ENCODE measurements at places on chromosomes 13 and 19.

DNA sequence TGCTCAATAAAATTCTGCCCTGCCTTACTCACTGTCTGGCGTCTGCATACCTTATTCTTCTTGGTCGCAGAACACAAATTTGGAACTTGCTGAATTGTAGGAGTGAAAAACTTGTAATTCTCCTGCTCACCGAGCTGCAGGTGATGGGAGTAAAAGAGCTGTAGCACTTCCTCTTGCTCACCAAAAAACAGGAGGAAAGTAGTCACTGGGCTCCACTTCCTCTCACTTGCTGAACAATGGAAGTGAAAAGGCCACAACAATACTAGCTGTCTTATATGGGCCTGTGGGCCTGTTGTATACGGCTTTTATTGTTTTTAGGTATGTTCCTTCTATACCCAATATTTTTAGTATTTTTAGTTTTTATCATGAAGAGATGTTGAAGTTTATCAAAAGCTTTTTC, 978.7 kb downstream of the SLITRK5 start:
- DNase-seq, result no peak

DNA sequence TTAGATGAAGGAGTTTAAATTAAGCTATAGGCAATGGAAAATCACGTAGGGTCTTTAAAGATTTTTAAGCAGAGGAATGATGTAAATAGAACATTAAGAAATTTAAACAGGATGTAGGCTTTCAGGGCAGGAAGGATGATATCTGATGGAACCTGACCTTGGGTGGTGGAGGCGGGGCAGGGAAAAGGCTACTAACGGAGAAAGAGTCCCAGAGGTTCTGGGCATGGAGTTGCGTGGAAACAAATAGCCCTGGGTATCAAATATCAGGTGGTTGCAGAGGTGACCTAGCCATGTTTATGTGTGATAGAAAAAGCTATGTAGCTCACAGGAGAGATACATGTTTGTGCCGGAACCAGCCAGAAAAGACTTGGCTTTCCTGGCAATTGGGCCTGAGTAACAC, 7.8 kb upstream of the CDK8 start:
- DNase-seq, result no peak

DNA sequence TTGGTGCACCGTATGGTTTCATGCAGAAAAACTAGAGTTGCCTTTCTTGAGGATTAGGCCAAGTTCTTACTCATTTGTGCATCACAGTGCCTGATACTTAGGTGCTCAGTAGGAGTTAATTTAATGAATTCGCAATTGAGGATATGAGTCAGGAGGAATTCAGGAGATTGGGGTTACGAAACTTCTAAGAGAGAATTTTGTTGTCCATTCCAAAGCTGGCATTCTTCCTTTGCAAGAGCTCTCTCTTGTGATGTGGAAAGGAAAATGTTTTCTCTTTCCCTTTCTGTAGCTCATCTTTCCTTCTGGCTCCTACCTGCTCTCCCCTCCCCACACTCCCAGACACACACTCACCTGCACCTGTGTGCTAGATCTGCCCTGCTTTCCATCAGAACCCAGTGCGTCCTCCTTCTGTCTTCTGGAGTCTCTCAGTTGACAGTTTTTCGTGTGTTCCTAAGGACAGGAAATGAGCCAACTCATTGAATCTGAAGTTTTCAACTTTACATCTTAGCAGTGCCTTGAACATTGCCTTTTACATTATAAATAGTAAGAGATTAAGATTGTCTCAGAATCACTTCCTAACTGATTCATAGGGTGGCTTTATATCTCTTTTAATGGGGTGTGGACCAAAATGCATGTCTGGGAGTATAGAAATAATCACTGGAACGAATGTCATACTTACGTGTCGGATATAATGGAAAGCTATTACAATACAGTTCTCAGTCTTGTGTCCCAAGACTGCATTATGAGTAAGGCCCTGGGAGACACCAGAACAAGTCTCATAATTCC, 19.7 kb upstream of the ERCC5 start:
- DNase-seq, result no peak

DNA sequence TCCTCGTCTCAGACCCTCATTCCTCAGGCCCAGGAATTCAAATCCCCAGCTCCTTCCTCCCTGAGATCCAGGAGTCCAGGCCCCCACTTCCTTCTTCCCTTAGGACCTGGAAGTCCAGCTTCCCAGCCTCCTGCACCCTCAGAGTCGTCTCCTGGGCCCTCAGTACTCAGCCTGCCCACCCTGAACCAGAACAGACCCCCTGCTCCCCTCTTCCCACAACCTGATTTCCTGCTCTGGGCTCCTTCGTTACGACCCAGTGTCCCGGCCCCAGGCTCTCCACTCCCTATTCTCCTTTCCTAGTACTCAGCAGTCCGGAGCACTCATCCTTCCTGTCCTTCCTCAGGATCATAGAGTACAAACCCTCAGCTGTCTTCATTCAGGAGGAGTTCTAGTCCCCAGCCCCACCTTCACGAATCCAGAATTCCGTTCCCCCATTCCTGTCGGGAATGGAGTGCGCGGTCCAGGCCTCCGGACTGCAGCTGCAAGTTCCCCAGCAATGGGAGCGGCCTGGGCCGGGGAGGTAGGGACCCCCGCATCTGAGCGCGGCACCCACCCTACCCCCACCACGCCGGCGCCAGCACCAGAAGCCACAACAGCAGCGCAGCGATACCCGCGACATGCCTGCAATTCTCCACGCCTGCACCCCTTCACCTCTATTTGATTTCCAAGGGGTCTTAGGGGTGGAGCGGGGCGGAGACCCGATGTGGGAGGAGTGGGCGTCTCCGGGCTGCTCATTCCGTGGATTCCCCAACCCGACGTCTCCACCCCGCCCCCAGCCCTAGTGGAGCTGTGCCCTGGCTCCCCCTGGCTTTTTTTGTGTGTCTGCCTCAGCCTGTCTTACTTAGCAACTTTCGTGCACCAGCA, 12.7 kb downstream of the EGLN2 start:
- no peak for DNase-seq

DNA sequence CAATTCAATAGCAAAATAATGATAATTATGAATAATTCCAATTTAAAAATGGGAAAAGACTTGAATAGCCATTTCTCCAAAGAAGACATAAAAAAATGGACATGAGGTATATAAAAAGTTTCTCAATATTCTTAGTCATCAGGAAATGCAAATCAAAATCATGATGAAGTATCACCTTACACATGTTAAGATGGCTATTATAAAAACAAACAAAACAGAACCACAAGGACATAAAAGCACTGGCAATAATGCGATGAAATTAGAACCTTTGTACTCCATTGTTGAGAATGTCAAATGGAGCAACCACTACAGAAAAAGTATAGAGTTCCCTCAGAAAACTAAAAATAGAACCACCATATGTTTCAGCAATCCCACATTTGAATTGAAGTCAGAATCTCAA, 1186.1 kb downstream of the SLITRK5 start:
- DNase-seq, result no peak

GRCh38 chr19:311813-312261, 20.6 kb upstream of the PLPP2 start:
- DNase-seq, result no peak

DNA sequence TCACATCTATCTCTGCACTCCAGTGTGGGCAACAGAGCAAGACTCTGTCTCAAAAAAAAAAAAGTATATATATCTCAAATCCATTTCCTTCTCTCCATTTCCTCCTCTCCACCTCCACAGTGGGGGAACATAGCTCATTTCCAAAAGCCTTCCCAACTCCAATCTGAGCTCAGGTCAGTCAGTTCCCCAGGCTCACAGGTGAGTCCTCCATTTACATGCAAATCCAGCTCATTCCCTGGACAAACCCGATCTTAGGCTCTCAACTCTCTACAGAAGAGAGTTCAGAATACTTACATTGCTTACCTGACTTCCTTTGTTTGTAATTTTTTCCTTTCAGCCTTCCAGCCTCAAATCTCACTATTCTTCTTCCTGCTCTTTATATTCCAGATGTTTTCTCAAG, 518.3 kb downstream of the GPC6 start:
- DNase-seq, result no peak

- no peak for DNase-seq
Observed at GRCh38 chr19:16068696-16069259, 7.5 kb upstream of the TPM4 start.

DNA sequence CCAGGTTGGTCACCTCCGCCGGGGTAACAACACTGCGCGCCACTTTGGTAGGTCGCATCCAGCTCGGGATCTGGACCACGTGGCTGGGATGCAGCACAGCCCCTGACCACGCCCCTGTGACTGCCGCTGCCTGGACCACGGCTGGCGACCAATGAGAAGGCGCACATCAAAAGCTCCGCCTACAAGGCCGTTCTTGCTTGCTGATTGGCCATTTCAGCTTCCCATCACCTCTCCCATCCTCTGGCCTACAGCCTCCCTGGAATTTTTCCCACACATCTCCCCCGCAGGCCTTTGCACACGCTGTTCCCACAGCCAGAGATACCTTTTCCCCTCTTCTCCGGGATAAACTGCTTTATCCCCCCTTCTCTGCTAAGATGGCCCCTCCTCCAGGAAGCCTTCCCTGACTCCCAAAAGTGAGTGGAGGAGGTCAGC, 12.5 kb upstream of the MAP1S start:
- DNase-seq, result no peak

- DNase-seq, result peak; percentile 34
Observed at GRCh38 chr13:51797664-51798488, 6.1 kb downstream of the DHRS12 start.

- DNase-seq, result no peak
Observed at GRCh38 chr13:77118134-77118533, 91.2 kb upstream of the FBXL3 start.

DNA sequence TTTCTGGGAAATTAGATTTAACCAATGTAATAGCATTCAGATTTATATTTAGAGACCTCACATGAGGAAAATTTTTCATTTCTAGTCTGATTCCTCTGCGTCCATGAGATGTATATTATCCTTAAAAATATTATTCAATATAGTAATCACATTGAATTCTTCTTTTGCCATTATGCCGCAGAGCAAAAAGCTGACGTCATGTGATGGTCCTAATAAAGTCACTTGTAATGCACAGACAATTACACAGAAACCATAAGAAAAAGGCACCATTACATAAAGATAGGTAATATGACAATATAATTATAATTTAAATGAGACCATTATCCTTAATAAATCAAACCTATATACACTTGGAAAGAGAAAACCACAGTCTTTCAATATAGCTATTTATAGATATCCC, 1021.5 kb downstream of the PCDH9 start:
- no peak for DNase-seq

- no peak for DNase-seq
Observed at GRCh38 chr13:98450539-98451111, 126.3 kb downstream of the STK24 start.

- DNase-seq, result no peak
Observed at GRCh38 chr19:9786342-9786741, 17.8 kb upstream of the ZNF846 start.

- no peak for DNase-seq
Observed at GRCh38 chr19:46890423-46891170, 29.8 kb downstream of the ARHGAP35 start.

DNA sequence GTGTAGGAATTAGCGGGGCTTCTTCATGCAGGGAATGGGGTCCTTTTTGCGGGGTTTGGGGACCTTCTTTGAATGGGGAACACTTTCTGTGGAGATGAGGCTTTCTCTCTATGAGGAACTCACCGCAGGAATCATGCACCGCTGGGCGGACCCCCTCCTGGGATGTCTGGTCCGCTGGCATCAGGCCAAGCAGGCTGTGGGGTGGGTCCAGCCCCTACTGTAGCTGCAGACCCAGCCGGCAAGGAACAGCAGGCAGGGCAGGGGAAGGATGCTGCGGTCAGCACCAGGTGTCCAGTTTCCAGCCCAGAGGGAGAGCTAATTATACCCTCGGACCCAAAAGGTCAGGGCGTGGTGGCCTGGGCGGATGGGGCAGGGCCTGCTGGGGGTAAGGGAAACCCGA, 1.8 kb downstream of the MYBPC2 start:
- DNase-seq, result no peak

- DNase-seq, result no peak
Observed at GRCh38 chr13:99344610-99345208, 37.5 kb upstream of the GPR183 start.

DNA sequence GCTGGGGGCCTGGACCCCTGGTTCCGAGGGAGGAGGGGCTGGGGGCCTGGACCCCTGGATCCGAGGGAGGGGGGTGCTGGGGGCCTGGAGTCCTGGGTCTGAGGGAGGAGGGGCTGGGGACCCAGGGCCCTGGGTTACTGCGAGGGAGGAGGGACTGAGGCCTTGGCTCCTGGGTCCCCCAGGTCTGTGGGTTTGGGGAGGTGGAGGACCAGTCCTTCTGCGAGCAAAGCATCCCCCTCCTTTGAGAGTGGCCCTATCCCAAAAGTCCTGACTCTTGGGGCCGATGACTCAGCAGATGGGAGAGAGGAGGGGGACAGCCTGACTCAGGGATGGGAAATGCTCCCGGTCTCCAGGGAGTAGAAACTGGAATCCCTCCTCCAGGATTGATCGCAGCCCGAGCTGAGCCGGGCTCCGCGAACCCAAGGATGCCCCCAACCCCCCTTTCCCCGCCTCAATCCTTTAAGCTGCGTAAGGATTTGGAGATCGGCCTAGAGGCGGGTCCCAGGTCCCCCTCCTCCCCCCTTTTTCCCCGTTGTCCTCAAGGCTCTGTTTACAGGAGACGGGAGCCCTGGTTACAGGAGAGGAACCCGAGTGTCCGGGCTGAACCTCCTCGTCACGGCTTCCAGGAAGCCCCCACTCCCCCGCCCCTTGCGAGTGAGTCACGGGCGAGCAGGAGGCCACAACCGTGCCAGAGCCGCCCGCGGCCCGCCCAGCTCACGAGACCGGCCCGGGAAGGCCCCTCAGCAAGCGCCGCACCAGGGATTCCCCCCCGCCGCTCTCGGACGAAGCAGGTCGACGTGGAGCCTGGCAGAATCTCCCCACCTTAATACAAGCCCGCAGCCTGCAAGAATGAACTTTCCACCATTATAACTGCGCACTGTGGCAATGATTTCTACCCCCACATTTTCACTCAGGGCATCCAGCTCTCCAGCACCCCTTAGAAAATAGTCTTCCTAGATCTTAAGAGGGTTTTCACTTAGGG, 3.0 kb upstream of the ZFP36 start:
- peak; percentile 100 for DNase-seq

DNA sequence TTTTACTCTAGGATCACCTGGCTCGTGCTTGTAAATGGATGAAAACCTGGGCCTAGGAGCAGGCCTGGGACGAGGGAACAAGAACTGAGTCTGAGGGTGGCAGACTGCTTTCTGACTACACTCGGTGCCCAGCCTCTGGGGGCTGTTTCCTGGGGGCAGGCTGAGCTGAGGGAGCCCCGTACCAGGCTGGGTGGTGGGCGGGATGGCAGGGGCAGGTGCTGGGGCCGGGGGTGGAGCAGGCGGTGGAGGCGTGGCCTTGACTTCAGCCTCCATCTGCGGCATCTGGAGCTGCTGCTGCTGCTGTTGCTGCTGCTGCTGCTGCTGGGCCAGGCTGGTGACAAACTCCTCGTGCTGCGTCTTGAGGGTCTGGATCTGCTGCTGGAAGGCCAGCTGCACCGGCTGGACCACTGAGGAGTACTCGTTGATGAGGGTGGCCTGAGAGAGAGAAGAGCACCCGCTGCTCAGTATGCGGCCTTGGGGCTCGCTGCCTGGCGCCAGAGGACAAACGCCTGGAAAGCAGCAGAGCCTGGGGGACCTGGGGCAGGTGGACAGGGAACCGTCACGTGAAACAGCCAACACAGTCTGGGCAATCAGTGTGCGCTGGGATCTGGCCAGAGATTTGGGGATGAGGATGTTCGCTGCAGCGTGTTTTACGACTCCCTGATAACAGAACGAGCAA, 12.6 kb downstream of the CHERP start:
- no peak for DNase-seq

GRCh38 chr19:46603752-46604231, 2.7 kb downstream of the CALM3 start:
- DNase-seq, result no peak

GRCh38 chr13:94481941-94482340, 2.5 kb upstream of the DCT start:
- no peak for DNase-seq

GRCh38 chr19:8643860-8644653, 13.6 kb downstream of the NFILZ start:
- no peak for DNase-seq

Measured in T-helper 22 cell (primary cell).